ENCODE measurements at places on chromosomes 2 and 18. TPM values are rescaled to one million over a fixed set of nuclear protein-coding genes. Genes with fewer than 3 reads are reported as not detected.

GRCh38 chr2:18436503-18437005, 123.9 kb downstream of the RDH14 start:
- no peak for DNase-seq

DNA sequence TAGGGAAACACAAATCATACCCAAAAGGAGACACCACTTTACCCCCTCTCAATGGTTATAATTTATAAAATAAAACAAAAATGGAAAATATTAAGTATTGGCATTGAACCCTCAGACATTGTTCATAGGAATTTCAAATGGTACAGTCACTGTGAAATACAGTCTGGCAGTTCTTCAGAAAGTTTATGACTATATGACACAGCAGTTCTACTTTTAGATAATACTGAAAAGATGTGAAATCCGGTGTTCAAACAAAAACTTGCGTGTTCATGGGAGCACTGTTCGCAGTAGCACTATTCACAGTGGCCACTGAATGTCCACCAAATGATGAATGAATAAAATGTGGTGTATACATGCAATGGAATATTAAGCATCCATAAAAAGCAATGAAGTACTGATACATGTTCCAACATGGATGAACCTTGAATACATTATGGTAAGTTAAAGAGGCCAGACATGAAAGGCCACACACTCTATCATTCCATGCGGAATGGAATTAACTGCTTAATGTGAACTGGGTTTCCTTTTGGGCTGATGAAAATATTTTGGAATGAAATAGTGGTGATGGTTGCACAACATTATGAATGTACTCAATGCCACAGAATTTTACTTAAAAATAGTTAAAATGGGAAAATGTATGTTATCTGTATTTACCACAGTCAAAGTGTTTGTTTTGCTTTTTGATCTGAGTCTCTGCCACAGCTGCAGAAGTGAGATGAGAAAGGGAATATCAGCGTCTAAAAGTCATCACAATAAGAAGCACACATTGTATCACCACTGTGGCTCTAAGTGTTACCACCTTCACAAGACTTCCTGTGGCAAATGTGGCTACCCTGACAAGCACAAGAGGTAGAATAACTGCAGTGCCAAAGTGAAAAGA, 864.6 kb downstream of the SUCLG1 start:
- no peak for DNase-seq

DNA sequence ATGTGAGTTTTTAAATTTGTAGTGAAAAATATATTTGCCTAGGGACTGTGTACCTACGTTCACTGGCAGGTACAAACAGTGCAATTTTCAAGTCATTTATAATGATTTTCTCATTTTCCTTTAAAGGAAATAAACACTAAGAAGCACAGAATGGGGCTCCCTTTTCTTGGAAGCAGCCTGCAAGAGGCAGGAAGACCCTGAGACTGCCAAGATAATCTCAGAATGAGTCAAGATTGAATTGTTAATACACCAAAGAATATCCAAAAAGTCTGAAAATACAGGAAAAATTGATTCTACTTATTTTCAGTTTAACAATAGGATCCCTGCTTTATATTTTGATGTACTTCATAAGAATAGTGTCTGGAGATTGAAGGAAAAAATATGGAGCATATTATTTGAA, 331.2 kb downstream of the CTNNA2 start:
- no peak for DNase-seq

GRCh38 chr18:74289137-74289536, 2.6 kb downstream of the CYB5A start:
- no peak for DNase-seq

DNA sequence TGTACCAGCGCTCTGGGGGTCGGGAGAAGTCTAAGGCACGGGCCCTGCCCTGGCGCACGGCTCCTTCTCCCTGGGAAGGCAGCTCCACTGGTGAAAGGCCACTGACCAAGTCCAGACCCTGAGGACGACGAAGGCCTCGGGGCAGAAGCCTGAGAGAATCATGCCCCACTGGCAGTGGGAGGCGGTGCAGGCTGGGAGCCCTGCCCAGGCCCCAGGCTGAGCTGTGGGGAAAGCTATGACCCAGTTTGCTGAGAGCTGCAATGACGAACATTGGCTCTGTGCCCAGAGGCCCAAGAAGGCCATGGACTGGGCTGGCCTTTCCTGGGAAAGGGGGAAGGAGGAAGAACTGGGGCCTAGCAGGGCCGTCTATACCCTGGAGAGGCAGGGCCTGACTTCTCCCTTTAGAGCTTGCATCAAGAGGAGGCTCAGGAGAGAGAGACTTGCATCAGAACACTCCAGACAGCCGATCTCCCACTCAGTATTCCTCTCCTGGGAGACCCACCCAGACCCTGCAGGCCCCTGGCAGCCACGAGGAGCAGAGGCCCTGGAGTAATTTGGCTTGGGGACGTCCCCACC, 32.9 kb downstream of the HS1BP3 start:
- DNase-seq = peak; percentile 90

SMYD1 gene
- not detected for polyA plus RNA-seq

KCNG2 gene
- polyA plus RNA-seq = not detected

- DNase-seq = no peak
Observed at GRCh38 chr18:52334307-52334706, 5.7 kb upstream of the DCC start.

DNA sequence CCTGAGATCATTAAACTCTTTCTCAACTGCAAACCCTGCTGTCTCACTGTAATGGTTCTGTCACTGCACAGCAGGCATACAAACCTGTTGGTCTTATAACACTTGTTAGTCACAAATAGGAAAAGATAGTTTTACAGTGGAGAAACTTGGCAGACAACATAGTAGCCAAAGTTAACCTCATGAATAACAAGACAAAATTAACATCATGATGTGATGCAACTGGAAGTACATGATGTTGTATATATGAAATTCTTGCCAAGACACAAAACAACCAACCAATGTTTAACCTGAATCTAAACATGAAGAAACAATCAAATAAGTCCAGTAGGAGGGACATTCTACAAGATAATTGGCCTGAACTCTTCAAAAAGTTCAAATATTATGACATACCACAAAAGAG, 189.3 kb downstream of the RNF152 start:
- no peak for DNase-seq

DNA sequence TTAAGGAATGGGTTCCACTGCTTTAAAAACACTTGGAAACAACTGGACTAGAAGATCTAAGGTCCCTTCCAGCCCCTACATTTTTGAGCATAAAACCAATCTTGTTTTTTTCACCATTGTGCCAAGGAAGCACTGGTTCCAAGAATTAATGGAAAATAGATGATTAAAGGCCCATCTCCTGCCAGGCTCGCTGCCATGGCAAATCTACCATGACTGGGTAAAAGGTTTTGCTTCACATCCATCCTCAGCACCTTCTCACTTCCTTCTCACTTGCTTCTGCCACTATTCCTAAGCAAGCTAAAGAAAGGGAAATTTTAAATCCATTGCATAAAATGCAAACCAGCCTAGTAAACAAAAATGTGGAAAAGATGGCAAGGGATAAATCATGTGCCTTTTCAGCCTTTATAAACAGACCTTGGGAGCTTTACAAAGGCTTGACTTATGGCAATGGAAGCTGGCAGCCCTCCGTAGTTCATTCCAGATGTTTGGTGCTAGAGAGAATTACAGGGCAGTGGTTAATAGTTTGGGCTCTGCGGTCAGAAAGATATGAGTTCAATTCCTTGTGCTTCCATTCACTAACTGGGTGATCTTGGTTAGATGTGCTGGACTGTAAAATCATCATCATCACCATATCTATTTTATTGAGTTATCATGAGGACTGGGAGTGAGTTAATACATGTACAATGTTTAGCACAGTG, 27.0 kb upstream of the ST3GAL5 start:
- no peak for DNase-seq

AFF3 gene
- not detected for polyA plus RNA-seq

DYNAP gene
- polyA plus RNA-seq = not detected

- DNase-seq = no peak
Observed at GRCh38 chr18:3405713-3406112, 44.3 kb upstream of the TGIF1 start.

DNA sequence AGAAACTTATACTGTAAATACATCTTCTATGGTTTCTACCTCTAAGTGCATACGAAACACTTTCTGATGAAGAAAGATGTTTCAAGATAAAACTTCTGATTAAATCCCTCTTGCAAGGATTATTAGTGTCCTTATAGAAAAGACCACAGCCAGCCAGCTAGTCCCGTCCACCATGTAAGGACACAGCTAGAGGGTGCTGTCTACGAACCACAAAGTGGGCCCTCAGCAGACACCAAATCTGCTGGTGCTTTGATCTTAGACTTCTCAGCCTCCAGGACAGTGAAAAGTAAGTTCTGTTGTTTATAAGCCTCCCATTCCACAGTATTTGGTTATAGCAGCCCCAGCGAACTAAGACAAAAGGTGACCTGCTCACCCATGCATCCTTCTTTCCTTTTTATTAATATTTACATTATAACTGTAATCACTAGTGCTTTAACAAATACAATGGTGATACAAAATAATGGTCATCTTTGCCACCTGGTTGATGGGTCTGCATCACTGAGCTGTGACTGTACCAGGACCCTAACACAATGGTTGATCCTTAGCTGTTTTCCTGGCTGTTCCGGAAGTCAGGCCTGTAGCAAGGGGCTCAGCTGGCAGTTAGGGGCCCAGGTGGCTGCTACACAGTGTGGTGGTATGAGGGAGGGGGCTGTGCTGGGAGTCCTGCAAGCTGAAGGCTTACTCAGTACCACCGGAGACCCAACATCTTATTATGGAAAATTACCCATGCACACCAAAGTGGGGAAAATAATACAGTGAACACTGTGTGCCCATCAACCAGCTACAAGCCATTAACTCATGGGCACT, 108.5 kb upstream of the SMAD7 start:
- no peak for DNase-seq

DNA sequence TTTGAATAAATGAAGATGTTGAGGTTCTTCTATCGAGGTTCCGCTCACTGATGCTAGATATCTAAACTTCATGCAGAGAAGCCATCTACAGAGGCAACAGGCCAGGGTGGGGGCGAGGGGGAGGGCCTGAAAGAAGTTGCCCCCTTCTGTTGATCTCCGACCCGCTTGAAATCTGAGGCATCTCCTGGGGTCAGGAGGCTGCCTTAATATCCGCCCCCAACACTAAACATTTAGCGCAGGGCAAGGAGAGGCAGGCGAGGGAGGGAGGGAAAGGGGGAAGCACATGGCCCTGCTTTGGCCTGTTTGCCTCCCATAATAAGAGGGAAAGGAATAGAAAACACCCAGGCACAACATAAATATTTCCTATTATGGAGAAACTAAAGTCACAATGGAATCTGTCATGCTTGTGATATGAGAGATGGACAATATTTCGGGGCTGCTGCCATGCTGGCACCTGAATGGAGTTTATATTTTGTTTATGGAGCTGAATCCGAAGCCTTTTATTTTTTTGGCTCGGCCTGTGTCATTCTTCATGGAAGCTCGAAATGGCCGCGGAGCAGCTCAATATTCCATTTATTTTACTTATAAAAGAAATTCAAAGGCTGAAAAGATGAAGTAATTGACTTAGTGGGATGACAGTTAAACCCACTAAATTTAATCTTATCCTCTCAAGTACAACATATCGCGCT, 221.1 kb downstream of the INSIG2 start:
- DNase-seq = no peak

Data from A549 (cell line).